ENCODE measurements at places on chromosomes 13 and 19.
A peak's percentile ranks its signal among the peaks of the same experiment; 100 is the strongest.

DNA sequence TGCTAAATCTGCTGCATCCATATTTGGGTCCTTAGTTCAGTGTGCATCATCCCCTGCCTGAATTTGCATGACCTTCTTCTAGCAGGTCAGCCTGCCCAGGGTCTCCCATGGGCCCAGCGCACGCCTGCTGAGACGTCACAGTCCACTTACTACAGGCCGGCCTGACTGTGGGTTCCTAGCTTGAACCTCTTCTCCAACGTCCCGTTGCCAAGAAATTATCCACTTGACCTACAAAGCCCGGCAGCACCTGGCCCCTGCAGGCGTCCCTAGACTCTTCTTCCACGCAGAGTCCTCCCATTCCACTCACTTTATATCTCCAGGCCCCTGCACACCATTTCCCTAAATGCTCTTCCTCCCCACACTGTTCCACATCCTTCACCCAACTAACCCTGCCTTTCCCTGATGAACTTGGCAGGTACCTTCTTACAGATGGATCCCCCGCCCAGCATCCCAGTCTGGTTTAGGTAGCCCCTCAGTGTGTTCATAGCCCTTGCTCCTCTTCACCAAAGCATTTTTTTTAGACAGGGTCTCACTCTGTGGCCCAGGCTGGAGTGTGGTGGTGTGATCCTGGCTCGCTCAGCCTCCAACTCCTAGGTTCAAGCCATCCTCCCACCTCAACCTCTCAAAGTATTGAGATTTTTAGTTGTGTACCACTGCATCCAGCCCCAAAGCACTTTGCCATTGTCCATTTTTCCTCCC, 155.0 kb upstream of the SOX1 start:
- DNase-seq, result no peak

- peak; percentile 93 for DNase-seq
These were observed at the start of gene ABHD8 for GRCh38 chr19:17303167-17303939. ABHD8 (minus strand) TSS chr19:17303425; CDS start chr19:17301616, 1,809 bp downstream.

DNA sequence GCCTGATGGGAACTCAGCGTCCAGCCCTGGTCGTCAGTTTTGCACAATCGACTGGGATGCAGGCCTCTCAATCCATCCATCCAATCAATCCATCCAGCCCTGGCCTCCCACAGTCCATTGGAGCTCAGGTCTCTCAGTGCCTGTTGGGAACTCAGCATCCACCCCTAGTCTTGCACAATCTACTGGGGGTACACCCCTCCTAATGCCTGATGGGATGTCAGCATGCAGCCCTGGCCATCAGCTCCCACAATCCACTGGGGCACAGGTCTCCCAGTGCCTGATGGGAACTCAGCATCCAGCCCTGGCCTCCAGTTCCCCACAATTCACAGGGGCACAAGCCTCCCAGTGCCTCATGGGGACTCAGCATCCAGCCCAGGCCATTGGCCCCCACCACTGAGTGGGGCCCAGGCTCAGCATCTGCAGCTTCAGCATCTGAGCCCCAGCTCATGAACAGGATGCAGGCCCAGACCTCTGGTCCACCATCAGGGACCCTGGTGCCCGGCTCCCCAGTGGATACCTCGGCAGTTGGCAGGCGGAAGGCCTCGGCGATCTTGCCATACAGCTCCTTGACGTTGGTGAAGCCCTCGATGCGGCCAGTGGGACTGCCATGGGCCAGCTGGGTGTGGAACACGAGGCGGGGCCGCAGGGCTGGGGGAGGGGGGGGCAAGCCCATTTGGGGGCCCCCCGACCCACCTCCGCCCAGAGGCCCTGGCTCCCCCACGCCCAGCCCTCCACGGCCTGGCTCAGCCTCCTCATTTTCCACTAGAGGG, 7.2 kb upstream of the PTGER1 start:
- DNase-seq, result no peak

- peak; percentile 63 for DNase-seq
These were observed 4.1 kb downstream of the ATP11A start for GRCh38 chr13:112693831-112694497.

DNA sequence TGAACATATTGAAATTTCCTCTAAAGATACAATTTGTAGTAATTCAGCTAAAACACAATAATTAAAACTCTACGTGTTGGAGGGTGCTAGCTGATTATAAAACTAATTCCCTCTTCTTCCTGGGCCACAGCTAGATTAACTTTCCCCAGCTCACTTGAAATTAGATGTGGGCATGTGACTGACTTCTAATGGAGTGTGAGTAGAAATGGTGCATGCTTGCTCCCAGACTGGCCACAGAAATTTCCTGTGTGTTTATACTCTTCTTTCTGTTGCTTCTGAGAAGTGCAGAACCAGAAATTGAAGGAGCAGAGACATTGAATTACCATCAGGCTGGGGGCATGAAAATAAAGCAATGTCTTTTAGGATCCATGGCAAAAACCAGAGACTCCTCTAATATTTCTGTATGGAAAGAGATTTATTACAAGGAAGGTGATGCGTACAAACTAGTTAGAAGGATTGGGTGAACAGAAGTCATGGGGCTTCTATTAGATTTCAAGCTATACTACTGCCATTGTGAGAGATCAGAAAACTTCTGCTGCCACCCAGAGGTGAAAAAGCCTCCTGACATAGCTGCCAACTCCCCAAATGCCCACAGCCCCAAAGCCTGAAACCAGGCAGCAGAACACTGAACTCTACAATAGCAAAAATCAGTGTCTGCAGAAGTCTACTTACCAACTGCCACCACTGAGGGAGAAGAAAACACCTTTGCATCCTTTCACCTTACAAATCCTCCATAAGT, 379.2 kb upstream of the MIR17HG start:
- DNase-seq, result peak; percentile 22

DNA sequence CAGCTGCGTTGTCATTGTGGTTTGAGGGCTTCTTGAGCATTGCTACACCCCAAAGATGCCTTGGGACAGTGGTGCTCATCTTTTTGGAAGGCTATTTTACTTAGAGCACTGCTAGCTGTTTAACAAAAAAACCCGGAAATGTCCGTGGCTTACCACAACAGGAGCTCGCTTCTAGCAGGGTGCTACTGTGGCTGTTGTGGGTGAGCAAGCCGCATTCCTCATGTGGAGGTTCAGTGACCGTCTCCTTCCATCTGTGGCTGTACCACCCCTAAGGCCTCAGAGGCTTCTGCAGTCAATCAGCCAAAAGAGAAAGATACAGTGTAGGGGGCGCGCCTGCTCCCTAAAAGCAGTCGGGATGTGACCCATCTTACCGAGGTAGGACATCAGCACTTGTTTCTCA, 1004.2 kb downstream of the UQCRFS1 start:
- DNase-seq, result no peak

- no peak for DNase-seq
These were observed at the start of gene CRLF1 for GRCh38 chr19:18606281-18607225. CRLF1 (minus strand) TSS chr19:18606799; CDS start chr19:18606656, 143 bp downstream.

DNA sequence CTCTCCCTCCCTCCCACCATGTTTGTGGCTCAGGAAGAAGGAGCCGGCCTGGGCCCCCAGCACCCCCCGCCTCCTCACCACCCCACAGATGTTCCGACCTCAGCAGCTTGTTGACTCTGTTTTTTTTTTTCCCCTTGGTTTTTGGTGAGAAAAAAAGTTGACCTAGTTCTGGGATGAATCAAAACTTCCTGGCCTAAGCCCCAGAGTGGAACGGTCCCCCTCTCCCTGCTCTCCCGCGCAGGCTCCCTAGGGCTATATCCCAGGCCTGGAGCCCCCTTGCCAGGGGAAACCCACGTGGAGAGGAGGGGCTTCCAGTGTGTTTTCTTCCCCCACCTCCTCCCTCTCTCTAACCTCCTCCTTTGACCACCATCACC, 4.0 kb downstream of the COL5A3 start:
- no peak for DNase-seq

- no peak for DNase-seq
These were observed 31.7 kb upstream of the CYP4F8 start for GRCh38 chr19:15583346-15583745.

- DNase-seq, result peak; percentile 71
These were observed 654 bp downstream of the ZIC5 start for GRCh38 chr13:99970651-99971575.

DNA sequence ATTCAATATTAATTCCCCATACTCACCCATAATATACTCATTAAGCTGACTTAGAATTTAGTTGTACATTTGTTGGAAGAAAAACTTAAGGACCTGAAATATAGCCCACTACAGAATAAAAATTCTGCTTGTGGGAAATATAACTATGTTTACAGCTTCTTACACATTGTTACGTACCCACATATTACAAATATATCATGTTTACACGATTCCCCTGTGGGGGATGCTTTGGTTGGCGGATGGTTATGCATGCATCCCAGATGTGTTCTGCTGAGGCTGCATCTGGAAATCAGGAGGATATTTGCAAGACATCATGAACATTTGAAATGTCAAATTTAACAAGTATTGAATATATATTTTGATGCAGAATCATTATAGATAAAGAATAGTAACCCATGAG, 79.5 kb upstream of the KL start:
- DNase-seq, result no peak

- DNase-seq, result no peak
These were observed 13.9 kb upstream of the FBXO27 start for GRCh38 chr19:39046037-39046821.

Measured in NCI-H2081 (cell line).